PC-3 (cell line): ENCODE measurements at places on chromosomes 6 and 20.

- no peak for DNase-seq
Measured at GRCh38 chr6:169828176-169828575, 76.8 kb downstream of the ERMARD start.

GRCh38 chr6:118589186-118589585, 41.1 kb downstream of the PLN start:
- DNase-seq, result no peak

DNA sequence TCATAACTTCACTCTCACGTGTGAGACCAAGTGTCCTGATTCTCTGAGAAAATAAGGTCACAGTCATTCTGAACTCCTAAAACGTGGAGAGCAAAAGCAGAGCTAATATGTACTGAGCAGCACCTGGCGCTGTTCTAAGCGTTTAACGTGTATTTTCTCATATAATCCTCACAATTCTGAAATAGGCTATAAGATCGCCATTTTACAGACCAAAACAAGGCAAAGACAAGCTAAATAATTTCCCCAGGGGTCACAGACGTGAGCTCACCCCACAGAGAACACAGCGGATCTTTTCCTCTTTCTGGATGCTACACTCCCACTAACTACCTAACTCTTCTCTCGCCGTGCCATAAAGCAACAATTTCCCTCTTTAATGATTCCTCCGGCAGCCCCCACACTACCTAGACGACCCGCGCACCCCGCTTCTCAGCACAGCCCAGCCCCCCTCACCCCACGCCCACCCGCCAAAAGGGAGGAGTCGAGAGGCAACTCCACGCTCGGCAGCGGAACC, 636 bp downstream of the SUPT3H start:
- peak; percentile 24 for DNase-seq

DNA sequence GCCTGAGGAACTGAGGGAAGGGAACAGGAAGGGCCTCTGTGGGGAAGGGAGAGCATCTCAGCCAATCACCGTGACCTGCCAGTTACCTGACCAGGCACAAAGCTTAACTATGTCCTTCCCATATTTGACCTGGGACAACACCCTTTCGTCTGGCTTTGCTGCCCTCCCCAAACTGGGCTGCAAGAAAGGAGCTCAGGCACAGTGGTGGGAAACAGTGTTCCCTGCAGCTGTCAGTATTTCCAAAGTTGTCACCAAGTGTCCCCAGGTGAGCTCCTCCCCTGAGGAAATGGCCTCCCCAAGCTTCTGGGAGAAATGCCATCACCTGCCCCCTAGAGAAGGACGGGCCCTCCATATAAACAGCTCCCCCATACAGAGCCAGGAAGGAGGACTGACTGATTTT, 17.9 kb downstream of the NCR2 start:
- no peak for DNase-seq

GRCh38 chr6:14819001-14819400, 426.9 kb upstream of the JARID2 start:
- no peak for DNase-seq

- no peak for DNase-seq
Measured at GRCh38 chr6:150004101-150004782, 21.1 kb downstream of the RAET1L start.

DNA sequence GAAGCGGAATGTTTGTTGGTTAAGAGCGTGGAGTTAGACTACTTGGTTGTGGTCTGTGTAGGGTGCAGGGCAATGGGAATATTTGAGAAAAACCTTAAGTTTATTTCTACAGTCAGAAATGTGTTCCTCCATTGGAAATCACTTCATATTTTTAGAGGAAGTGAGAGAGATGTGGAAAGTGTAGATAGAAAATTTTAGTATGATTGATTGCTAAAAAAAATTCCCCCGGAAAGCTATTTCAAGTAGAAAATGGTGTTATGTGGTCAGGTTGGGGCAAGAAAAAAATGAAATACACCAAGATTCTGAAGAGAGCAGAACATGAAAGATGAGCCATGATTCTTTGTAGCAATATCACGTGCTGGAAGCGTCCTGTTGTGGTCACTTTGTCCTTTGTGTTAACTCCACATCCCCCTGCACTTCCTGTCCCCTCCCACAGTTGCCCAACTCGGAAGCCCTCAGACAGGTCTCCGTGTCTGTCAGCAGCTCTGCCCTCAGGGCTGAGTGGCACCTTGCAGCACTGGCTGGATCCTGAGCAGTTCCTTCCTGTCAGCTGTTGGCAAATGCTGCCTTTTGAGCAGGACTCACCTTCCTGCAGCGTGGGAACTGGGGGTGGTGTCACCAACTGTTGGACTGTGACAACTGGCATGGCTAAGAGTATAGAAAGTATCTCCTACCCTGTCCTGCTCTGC, 137.5 kb upstream of the SLC24A3 start:
- DNase-seq, result peak; percentile 66

DNA sequence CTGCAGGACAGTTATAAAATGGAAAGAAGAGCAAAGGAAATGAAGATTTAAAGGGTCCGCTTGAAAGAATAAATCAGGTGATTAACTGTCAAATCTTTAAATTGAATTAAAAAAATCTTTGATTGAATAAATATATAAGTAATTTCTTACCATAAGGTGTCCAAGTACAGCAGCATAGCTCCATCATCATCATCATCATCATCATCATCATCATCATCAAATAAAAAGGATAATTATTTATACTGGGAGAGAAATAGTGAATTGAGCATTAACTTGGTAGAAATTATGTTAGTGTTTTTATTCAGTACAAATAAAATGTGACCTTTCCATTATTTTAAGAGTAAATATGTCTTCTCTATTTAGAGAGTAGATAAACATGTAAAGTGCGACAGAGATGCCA, 745.6 kb upstream of the MARCKS start:
- DNase-seq, result no peak

GRCh38 chr20:63911176-63911575, 16.2 kb downstream of the DNAJC5 start:
- DNase-seq, result peak; percentile 92

GRCh38 chr20:8571611-8572010, 439.5 kb downstream of the PLCB1 start:
- no peak for DNase-seq

DNA sequence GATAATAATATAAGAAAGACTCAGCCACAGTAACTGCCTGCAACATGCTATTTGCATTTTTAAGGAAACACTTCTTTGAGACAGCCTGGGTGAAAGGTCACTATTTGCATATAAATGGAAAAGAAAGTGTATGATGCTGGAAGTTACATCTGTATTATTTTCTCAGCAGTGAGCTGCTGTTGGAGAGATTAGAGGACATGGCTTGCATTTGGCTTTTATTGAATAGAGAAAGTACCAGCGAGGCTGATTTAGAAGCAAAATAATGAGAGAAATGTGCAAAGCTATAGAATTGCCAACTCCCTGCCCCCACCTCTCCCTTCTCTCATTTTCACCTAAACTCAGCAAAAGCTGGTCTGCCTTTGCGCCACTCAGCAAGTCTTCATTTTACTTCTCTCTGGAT, 12.7 kb downstream of the MYT1 start:
- no peak for DNase-seq

DNA sequence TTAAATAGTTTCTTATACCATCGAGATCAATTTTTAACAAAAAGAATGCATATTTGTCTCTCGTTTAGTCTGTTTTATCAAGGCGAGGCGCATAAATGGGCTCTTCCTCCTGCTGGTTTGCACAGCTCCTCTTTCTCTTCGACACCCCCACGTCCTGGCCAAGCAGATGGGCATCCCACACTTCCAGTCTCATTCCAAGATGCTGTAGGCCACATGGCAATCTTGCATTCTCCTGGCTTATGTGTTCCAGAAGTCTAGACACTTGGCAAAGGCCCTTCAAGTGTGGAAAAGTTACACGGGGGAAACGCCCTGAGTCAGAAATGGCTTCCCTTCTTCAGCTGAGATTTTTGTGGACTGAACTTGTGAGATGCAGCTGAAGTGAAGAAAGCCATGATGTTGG, 447.1 kb downstream of the QKI start:
- no peak for DNase-seq

GRCh38 chr20:3539311-3540107, 68.7 kb downstream of the ATRN start:
- no peak for DNase-seq

DNA sequence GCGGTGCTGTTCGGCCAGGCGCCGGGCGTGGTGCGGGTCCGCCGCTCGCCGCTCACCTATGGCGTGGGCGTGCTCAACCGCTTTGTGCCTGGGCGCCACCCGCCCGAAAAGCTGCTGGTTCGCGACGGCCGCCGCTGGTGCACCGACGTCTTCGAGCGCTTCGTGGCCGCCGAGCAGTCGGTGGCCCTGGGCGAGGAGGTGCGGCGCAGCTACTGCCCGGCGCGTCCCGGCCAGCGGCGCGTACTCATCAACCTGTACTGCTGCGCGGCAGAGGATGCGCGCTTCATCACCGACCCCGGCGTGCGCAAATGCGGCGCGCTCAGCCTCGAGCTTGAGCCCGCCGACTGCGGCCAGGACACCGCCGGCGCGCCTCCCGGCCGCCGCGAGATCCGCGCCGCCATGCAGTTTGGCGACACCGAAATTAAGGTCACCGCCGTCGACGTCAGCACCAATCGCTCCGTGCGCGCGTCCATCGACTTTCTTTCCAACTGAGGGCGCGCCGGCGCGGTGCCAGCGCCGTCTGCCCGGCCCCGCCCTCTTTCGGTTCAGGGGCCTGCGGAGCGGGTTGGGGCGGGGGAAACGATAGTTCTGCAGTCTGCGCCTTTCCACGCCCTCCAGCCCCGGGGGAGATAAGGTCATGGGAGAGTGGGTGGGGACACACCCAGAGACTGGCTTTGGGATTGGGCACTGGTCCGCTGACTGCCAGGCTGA, 15.7 kb downstream of the ADISSP start:
- DNase-seq, result no peak

- DNase-seq, result peak; percentile 79
Measured at GRCh38 chr6:14499841-14500240, 382.3 kb downstream of the CD83 start.

DNA sequence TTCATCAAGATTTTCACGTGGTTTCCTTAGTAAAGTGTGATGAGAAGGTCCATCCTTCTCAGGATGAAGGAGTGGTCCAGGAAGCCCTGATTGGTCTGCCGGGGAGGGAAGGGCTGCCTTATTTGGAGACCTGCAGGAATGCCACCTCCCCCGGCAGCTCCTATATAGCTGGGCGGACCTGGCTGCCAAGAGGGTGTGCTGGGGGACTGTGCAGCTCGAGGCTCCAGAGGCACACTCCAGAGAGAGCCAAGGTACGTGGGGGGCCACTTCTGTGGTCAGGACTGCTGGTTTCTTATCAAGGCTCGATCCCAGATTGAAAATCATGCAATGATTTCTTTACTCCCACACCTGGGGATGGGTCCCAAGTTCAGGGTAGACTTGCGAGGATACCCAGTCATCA, at the start of gene PRND:
Gene PRND (plus strand): TSS at position 191 of the 400 bp plus-strand sequence. CDS start 2,643 bp downstream, outside the sequence.
- no peak for DNase-seq

GRCh38 chr20:63176427-63177133, 39.4 kb downstream of the YTHDF1 start:
- DNase-seq, result no peak

DNA sequence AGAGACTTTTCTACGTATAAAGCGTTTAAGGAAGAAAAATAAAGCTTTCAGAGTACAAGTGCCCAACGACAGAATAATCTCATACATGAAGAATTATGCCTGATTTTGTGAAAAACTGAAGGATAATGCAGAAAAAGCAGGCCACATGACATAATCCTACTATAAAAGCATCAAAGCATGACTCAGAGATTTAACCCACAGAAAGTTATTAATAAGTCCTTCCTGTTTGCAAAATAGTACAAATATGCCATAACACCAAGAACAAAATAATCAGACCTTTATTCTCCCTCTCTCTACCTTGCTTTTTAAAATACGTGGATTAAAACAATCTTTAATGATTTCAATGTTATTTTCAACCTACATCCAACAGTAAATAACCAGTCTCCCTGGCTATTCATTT, 118.6 kb upstream of the BCLAF1 start:
- DNase-seq, result peak; percentile 39

GRCh38 chr6:170444811-170445211, 108.3 kb downstream of the PSMB1 start:
- no peak for DNase-seq

GRCh38 chr6:39037707-39038106, 10.9 kb upstream of the GLP1R start:
- no peak for DNase-seq

- DNase-seq, result peak; percentile 64
Measured at GRCh38 chr6:116060572-116061283, at the start of gene FRK. FRK (minus strand) TSS chr6:116060891; CDS start chr6:116060311, 580 bp downstream.

GRCh38 chr6:52718550-52718949, 44.7 kb downstream of the GSTA2 start:
- DNase-seq, result peak; percentile 23
